Activated CD8-positive, alpha-beta memory T cell treated with anti-CD3 and anti-CD28 coated beads, Interleukin-2, amount 50 U/mL, for 4 hours (primary cell): ENCODE measurements at places on chromosomes 13 and 19.

GRCh38 chr19:35404879-35405622 lies 34.2 kb downstream of the GPR42 start:
- DNase-seq: no peak

DNA sequence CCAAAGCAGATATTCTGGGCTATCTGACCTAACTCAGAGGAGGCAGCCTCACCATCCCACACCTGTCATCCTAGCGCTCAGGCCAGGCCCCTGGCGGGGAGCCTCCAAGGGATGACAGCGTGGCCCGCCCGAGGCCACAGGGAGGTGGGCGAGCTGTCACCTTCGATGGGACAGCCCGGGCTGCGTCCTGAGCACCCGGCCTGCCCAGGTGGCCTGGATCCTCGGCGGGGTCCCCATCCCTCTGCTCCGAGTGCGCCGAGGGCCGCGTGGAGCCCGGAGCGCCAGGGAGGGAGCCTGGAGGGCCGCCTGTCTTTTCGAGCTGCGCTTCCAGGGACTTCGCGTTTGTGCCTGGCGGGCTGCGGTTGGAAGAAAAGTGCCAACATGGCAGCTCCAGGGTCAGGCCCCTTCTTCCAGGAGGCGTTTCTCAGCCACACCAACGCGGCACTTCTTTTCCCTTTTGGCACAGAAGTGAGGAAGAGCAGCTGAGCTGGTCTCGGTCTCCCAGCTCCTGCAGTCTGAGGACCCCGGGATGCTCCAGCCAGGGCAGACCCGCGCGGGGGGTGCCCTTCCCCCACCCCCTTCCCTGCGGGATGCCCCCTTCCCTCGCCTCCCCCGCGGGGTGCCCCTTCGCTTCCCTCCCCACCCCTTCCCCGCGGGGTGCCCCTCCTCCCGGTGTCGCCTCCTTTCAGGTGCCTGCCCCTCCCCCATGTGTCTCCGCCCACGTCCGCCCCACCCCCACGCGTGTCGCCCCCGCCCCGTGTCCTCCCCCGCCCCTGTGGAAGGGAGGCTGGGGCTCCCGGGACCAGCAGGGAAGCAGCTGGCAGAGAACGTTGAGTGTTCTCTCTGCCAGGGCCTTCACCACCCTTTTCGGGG lies 42.3 kb downstream of the GJA3 start:
- DNase-seq: peak; percentile 49

DNA sequence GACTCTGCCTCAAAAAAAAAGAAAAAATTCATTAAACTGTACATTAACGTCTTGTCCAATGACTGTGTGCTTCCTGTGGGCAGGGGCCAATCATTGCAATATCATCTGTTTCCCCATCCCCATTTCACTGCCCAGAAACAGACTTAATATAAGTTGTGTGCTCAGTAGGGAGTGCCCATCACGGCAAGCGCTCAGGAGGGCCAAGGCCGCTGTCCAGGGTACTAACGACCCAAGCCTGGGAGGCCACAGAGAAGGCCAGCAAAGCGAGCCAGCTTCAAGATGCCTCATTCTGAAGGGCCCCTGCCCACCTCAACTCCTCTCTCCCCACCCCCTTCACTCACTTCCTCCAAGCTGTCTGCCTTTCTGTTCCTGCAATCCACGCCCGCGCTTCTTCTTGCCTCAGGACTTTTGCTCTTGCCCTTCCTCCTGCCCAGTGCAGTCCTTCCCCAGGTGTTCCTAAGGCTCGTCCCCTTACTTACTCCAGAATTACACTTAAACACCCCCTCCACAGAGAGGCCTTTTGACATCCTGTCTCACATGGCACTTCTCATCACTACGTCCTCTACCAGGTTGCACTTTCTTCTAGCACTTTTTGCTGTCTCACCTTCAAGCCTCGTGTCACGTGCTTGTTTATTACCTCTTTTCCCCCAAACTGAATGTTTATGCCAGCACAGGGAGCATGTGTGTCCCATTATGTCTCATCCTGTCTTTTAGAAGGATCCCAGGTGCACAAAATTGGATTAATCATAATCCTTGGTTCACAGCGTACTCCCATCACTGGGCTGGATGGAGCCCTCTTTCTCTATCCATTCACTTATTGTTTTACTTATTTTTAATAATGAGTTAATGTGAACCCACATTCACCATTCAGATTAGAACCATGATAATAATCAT lies 11.3 kb upstream of the POU2F2 start:
- DNase-seq: no peak

GRCh38 chr13:110520431-110521295 lies 40.9 kb downstream of the RAB20 start:
- no peak for DNase-seq

- DNase-seq: no peak
These were observed 102.7 kb downstream of the ATP11A start for GRCh38 chr13:112792511-112792910.

DNA sequence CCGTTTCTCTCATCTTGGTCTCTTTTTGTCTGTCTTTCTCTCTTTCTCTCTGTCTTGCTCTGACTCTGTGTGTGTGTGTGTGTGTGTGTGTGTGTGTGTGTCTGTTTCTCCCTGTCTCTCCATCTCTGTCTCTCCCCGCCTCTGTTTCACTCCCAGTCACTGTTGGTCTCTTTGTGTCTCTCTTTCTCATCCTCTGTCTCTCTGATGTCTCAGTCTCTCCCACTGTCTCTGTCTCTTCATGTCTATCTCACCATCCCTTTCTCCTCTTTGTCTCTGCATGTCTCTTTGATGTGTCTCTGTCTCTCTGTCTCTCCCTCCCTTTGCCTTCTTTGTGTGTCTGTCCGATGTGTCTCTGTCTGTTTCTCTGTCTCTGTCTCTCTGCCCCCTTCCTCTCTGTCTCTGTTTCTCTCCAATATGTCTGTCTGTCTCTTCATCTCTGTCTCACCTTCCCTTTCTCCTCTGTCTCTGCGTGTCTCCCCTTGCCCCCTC lies 2.5 kb downstream of the NFIC start:
- DNase-seq: no peak

DNA sequence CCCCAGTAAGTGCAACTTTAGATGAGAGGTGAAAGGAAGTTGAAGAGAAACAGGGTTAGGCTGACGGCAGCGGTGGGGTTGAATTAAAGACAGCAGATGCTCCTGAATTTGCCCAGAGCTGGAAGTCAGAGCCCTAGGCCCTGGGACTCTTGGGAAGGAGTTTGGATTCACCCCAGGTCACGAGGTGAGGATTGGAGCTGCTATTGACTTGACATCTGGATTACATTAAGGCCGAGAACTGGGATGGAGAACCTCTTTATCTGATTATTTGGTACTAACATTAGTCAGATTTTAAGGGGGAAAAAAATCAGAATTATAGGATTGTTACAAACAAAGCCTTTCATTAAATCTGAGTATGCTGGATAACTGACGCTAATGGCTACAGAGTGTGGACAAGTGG lies 367.2 kb downstream of the ZNF536 start:
- no peak for DNase-seq

- no peak for DNase-seq
These were observed 67.4 kb upstream of the FRY start for GRCh38 chr13:31964168-31964567.

DNA sequence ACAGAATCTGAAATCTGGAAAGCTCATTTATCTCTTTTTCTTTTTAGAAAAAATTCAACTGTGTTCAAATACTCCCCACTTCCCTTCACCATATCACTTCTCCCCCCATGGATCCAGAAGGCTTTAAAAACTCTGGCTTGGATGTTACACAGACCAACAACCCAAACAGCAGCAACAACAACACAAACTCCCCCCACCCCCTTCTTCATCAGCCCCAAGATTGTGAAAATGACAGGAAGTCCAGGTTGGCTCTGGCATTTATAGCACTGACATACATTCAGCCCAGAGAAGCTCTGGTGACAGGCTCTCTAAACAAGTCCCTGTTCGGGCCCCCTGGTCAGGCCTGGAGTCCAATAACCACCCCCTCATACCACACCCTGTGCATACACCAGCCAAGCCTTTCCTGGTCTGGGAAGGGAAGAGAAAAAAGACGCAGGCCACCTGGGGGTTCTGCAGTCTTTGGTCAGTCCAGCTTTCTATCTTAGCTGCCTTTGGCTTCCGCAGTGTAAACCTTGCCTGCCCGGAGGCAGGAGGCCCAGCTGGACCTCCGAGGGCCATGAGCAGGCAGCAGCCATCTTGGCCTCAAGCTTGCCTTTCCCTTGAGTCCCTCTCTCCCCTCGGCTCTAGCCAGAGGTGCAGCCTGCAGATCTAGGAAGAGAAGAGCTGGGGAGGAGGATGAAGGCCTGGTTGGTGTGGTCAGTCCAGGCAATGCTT lies 6.8 kb downstream of the CDX2 start:
- DNase-seq: no peak

DNA sequence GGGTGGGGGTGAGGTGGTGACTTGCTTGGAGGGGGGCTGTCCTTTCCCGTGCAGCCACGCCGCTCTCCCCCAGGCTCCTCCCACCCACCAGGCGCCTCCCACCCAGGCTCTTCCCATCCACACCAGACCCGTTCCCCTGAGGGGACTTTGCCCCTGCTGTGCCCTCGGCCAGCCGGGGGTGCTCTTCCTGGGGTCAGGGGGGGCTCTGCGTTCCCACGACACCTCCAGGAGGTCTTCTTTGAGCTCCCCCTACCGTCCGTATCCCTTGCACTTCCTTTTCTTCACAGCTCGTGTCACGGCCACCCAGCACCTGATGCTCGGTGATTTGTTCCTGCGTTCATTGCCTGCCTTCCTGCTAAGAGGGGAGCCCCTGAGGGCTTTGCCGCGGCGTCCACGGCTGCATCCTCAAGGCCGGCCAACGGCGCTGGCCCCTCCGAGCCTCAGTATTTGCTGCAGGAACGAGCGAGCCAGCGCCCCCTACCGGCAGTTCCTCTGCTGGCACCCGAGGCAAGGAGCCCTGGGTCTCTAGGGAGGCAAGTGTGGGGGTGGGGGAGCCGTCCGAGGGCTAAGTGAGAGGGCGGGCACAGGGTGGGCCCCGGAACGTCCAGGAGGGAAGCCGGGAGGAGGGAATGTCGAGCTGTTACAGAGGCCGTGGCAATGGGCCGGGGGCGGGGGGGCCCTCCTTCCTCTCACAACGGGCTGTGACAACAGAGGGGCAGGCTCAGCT lies 11.8 kb downstream of the LRRC4B start:
- peak; percentile 74 for DNase-seq

GRCh38 chr13:59211606-59212005 lies 952.1 kb downstream of the DIAPH3 start:
- no peak for DNase-seq

DNA sequence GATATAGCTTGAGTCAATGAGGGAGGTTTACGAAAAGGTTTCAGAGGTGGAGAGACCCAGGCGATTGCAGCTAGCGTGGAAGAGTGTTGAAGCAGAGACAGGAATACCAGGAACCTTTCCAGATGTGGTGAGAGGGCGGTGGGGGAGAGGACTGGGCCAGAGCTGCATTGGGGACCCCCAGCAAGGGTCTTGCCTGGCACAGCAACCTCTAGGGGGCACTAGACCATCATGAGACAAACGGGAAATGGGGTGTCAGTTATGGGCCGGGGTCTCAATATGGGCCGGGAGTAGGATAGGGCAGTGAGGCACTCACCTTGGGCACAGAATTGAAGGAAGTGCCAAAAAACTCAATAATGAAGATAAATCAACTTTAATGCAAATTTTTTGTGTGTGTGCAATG lies 2.1 kb upstream of the LRP3 start:
- DNase-seq: no peak

DNA sequence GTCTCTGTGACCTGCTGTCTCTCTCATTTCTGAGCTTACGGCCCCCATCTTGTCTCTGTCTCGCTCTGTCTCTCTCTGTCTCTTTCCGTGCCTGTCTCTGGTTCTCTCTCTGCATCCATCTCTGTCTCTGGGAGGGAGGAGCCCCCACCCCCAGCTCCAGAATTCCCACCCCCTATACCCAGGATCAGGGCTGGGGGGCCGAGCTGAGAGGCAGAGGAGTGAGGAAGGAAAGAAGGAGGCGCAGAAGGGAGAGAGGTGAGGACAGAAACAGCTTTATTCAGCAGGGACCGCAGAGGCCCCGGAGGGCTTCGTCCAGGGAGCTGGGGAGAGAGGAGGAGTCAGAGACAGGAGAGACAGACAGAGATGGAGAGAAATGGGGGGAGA lies 14.0 kb downstream of the JOSD2 start:
- no peak for DNase-seq

- peak; percentile 73 for DNase-seq
These were observed at the start of gene LIN7B for GRCh38 chr19:49113762-49114629. Gene LIN7B, plus strand, starts transcription at chr19:49114370. Its CDS starts 35 bp downstream, at chr19:49114405.

DNA sequence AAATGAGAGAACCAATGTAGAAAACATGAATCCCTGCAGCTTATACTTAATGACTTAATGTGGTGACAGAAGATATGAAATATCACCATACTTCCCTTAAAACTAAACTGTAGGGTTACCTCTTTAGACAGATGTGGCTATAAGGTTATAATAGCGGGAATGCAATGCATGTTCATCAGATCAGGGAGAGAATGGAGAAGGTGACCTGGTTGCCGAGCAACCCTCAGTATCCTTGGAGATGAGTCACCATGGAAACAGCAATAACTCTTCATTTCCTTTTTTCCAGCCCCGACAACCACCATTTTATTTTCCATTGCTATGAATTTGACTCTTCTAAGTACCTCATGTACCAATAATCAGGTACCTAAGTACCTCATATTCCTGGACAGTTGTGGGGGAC lies 28.0 kb upstream of the ZNF835 start:
- DNase-seq: no peak

DNA sequence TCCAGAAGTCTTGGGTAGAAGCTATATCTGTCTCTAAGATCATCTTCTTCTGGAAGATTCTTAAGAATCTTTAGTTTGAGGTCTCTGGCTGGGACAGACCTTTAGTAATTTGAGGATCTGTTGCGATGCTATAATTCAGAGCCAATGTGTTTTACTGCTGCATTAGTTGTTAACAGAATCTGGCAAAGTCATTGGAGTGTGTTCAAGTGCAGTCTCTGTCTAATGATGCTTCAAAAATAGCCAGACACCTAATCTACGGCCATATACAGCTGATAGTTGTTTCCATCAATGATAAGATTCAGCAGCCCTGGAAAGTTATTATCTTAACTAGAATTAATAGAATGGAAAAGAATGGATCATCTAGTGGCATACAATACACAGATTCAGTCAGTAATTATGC lies 72.6 kb downstream of the CDK8 start:
- no peak for DNase-seq

DNA sequence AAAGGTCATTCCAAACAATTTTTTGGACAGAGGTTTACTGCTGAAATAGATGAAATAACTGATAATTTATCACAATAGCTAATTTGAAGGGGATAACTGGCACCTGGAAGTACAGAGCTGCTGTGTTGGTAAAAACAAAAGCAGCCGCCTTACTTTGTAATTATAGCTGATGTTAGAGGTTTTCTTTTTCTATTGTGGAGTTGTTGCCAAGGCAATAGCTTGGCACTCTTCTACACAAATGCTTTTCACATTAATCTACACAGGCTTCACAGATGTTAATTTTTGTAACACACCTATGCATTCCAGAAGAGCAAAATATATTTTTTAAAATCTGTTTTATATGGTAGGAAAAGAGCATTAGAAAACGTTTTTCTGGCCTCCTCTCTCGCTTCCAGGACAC lies 56.9 kb downstream of the LACC1 start:
- DNase-seq: no peak

- no peak for DNase-seq
These were observed 212.7 kb upstream of the MIR17HG start for GRCh38 chr13:91134803-91135184.

DNA sequence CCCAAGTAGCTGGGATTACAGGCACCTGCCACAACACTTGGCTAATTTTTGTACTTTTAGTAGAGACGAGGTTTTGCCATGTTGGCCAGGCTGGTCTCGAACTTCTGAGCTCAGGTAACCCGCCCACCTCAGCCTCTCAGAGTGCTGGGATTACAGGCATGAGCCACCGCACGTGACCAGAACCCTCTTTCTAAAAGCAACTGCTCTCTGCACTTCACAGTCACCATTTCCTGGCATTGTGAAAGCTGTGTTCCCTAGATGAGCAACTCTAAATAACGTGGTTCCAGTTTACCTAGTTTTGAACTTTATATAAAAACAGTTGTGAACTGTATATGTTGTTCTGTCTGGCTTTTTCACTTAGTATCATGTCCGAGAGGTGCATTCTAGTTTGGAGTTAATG lies 152.9 kb downstream of the SIPA1L3 start:
- DNase-seq: no peak
